ENCODE measurements at places on chromosomes 2 and 18.

GRCh38 chr2:190050001-190050400 lies 12.5 kb downstream of the MSTN start:
- DNase-seq: no peak

GRCh38 chr18:61589053-61589723 lies 256.0 kb downstream of the CDH20 start:
- no peak for DNase-seq

- no peak for DNase-seq
Observed at GRCh38 chr2:19793132-19793750, 108.5 kb downstream of the TTC32 start.

DNA sequence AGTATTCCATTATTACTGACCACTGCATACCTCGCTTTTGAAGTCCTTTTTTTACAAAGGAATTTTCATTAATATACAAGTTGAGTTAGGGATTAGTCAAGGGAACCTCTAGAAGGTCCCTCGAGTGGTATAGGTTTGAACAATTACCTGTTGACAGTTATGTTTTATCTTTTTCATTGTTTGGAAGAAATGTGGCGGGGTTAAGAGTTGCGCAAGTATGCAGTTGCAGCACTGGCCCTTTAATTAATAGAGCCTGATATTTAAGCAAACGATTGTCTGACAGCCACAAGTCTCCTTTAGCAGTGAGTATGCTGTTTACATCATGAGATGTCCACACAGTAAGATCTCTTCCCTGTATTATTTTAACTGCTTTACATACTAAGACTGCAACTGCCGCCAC lies 24.3 kb downstream of the KYNU start:
- no peak for DNase-seq

DNA sequence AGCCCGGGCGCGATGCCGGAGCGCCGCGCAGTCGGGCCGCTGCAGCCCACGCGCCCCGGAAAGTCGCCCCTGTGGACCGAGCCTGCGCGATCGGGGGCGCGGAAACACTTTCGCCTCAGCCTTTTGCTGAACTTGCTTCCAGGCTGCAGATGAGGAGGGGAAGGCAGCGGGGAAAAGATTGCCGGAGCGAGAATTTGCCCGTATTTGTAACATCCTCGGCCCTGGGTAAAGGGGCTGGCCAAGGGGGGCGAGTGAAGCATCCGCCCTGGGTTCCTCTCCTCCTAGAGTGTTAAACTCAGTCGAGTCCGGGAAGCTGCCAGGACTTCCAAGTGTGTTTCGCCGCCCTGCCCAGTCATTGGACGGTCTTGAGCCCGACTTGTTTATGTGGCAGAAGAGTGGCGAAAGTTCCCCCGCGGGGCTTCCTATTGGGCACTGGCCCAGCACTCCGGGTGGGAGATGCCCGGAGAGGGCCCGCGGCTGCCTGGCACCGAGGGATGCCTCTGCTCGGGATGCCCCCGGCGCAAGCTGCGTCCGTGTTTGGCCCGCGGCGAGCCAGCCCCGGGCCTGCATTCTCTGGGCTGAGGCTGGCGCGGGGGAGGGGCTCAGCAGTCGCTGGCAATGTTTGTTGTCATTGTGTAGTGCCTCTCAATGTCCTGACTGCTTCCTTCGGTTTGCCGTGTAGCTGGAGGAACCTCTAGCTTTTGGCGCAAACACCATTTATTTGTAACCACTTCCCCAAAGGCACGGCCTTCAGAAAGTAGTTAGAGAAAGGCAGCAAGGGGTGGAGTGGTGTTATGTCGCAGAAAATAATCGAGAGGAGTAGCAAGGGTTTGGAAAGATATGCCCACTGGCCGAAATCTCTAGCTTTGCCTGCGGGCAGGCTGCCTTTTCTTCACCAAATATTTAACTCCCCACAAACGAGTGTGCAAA lies 1.1 kb downstream of the CYBRD1 start:
- peak; percentile 56 for DNase-seq

GRCh38 chr18:11886577-11887110 lies 21.5 kb downstream of the MPPE1 start:
- no peak for DNase-seq

DNA sequence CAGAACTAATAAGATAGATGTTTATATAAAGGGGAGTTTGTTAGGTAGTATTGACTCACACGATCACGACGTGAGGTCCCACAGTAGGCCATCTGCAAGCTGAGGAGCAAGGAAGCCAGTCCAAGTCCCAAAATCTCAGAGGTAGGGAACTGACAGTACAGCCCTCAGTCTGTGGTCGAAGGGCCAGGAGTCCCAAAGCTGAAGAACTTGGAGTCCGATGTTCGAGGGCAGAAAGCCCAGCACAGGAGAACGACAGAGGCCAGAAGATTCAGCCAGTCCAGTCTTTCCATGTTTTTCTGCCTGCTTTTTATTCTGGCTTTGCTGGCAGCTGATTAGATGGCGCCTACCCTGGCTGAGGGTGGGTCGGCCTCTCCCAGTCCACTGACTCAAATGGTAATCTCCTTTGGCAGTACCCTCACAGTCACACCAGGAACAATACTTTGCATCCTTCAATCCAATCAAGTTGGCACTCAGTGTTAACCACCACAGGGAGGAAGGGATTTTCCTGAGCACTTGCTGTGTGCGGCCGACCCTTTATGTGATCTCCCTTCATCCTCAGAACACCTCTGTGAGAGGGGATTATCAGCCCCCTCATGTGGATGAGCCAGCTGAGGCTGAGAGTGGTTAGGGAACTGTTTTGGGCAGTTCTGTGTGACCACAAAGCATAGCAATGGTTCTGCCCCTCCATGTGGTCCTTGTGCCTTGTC lies 78.3 kb downstream of the RNF144A start:
- DNase-seq: no peak

DNA sequence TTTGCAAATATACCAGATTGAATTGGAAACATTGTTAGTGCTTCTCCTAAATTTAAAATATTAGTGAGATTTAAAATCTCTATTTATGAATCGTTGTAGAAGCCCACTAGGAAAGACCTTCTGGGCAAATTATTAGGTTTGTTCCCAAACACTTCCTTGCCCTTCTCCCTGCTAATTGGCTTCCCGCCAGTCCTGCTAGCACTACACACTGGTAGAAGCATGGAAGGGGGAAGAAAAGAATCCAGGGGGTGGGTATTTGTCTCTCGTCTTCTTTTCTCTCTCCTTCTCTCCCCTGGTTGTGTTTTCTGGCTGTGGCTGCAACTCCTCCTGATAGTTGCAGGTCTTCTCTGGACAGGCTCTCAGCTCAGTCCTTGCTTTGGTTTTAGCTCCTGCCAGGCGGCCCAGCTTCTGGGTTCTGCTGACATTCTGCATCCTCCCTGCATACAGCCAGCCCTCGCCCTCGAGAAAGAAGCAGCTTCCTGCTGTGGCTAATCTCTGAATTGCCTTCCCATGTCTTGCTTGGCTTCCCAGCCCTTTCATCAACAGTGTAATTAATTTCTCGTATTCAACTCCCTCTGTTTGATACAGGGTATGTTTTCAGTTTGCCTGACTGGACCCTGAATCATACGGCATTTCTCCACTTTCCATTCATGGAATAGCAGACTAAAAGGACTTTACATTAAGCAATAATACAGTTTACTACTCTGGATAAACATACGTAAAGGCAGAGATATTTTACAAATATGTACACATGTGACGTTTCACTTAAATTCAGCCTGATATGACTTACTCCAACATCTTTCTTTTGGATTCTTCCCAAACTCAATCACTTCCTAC lies 6.9 kb upstream of the PARD3B start:
- peak; percentile 67 for DNase-seq

DNA sequence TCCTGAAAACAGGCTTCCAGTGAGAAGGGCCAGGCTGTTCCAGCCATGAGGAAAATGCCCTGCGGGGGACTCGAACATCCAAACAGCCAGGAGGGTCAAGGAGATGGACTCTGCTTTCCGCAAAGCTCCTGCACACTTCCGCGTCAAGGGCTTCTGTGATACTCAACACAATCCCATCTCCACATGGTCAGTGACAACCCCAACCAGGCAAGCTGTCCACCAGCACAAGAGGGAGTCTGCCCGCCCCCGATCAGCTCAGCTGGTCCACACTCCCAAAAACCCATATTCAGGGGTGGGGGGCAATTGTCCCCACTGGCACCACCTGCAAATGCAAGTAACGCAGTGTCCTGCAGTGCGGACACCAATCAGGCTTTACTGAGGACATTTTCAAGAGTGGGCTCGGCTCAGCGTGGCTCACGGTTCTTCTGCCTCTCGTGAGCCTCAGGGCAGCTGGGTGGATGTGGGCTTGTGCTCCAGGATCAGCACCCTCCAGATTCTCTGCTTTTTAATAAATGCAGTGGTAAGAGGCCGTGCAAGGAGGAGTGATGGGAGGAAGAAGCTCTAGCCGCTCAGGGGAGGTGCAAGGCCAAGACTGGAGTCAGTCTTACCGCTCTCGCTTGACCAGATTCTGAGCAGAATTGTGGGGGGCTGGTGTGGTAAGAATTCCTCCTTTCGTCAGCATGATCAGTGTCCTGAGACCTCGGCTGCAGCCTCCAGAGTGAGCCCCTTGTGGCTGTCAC lies 19.5 kb upstream of the CIDEA start:
- DNase-seq: no peak

DNA sequence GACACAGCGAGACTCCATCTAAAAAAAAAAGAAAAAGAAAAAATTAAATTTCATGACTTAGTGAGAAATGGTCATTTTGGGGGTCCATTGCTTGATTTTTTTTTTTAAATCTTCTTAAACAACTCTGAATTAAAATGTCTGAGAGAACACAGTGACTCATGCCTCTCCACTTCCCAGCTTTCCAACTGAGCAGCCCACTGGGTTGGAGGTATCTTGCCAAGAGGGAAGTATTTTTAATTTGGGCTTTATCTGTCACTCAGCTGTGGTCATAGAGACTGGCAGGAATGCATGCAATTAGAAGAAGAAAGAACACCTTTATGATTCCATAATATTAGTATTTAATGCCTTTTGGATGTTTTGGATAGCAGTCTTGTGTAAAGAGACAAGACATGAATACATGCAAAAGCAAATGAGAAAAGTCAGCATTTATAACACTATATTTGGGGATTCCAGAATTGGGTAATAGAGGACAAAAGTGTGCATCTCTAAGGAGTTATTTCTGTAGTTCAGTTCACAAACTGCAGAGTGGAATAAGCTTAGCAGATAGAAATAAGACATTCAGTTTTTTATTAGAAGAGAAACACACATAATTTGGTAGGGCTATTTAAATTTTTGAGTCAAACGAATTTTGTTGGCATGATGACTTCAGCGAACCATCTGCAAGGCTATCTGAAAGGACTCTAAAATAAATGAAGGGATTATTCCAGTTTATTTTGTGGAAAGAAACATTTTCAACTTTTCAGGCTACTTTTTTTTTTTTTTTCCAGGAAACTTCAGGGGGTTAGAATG lies 254.8 kb downstream of the TGIF1 start:
- DNase-seq: peak; percentile 80

- DNase-seq: no peak
Observed at GRCh38 chr2:22076454-22076853, 952.7 kb downstream of the TDRD15 start.

DNA sequence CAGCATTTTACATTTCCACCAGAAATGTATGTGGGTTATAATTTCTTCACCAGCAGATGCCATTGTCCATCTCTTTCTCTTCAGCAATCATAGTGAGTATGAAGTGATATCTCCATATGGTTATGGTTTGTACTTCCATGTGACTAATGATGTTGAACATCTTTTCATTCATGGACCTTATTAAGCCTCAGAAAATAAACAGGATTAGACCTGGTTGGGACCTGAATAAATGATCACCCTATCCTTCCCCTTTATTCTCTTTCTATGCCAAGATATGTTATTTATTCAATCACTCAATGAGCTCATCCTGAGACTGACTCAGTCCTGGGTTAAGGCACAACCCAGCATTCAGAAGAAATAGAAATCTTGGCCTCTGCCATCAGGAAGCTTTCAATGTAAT lies 86.6 kb downstream of the ANTXR1 start:
- DNase-seq: peak; percentile 41

DNA sequence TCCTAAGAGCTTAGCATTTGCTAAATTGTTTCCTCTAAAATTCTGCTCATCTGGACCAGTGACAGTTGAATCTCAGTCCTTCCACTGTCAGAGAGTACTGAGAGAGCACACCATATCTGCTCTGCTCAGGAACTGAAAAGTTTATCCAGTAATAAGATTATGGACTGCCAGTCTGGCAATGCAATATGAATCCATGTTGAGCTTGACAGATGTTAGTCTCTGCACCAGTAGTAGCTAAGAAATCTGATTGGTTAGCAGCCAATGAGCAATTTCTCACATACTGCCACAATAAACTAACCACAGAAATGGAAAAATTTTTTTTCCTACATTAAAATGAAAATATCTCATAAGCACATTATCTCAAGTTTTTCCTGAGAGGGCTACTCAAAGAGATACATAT lies 2.3 kb downstream of the PRKD3 start:
- peak; percentile 50 for DNase-seq

DNA sequence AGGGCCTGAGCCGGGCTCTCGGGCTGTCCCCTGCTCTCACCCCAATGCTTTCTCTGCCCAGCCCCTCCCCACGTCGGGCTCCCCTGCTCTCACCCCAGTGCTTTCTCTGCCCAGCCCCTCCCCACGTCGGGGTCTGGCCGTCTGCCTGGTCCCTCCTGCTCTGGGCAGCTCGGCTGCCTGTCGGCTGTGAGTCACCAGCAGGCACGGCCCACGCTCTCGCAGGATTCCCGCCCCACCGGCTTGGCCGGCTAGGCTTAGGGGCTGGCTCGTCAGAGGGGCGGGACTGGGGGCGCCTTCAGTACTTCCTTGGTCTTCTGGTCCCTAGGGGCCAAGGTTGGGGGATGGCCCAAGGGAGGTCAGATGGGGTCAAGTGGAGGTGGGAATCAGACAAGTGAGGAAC lies 3.3 kb downstream of the BOK start:
- no peak for DNase-seq

GRCh38 chr2:75800456-75800855 lies 89.7 kb upstream of the GCFC2 start:
- DNase-seq: no peak

GRCh38 chr2:188512456-188512855 lies 220.8 kb downstream of the GULP1 start:
- peak; percentile 78 for DNase-seq

DNA sequence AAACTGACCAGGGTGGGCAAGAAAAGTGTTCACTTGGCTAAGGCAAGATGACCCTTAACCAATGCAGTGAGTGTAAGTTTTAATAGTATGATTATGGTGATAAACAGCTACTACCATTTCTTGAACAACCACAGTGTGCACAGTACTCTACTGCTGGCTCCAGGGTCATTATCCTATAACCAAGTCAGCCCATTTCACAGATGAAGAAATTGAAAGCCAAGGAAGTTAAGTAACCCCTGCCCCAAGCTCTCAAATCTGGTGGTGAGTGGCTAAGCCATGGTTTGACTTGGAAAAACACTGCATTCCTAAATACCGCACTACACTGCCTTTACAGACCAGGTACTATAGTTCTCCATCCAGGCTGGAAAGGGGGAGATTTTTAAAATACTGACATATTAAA lies 5.7 kb downstream of the ZNF385B start:
- no peak for DNase-seq

- no peak for DNase-seq
Observed at GRCh38 chr2:158685646-158686045, 109.5 kb upstream of the DAPL1 start.

- DNase-seq: no peak
Observed at GRCh38 chr2:111207851-111208250, 87.1 kb downstream of the BCL2L11 start.

All from A673 (cell line).